Stimulated activated CD4-positive, alpha-beta T cell treated with anti-CD3 and anti-CD28 coated beads, Interleukin-15, amount 100 ng/mL, for 48 hours (primary cell): ENCODE measurements at places on chromosomes 16 and 17.
A peak's percentile ranks its signal among the peaks of the same experiment; 100 is the strongest.

DNA sequence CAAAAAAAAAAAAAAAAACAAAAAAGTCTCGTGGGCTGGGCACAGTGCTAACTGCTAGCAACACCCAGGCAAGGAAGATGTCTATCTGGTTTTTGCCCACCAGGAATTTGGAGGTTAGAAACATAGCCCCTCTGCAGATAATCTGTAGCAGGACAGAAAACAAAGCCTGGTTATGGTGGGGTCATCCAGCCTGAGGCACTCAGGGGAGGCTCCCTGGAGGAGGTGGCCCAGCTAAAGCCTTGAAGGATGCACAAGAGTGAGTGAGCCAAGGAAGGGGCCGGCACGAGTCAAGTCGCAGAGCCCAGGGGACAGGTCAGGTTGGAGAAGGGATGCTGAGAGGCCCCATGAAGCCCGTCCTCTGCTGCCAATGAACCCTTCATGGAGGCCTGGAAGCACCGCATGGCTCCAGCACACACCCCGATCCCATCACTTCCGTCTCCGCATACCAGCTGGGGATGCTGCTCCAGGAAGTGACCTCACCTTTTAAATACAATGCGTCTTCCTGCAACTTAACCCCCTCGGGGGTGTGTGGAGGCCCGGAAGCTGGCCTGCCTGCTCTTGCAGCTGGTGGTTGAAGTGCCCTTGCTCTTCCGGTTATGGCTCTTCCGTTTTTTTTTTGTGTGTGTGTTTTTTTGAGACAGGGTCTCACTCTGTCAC lies 86.5 kb downstream of the ENGASE start:
- DNase-seq: peak; percentile 11

DNA sequence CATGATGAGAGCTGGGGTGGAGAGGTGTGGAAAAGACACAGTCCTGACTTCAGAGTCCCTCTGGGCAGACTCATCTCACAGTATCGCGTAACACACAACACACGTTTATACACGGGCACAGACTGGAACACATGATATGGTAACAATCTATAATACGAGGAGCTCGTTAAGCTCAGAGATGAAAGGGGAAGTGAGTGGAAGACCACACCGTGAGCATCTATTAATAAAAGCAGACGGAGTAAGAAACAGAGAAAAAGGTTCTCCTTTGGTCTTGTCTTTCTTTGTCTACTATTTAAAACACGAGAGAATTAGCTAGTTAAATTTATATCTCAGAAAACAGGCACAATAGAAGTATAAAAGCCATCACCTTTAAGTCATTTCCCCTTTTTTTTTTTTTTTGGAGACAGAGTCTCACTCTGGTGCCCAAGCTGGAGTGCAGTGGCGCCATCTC lies 13.5 kb downstream of the ANKRD11 start:
- no peak for DNase-seq

- DNase-seq: no peak
These were observed 2.4 kb downstream of the DHRS7B start for GRCh38 chr17:21129023-21129681.

- no peak for DNase-seq
These were observed 99.0 kb downstream of the OMG start for GRCh38 chr17:31198026-31198425.

- no peak for DNase-seq
These were observed 14.0 kb upstream of the TRAP1 start for GRCh38 chr16:3731126-3731935.

- no peak for DNase-seq
These were observed 26.9 kb downstream of the GPT2 start for GRCh38 chr16:46911038-46911437.

DNA sequence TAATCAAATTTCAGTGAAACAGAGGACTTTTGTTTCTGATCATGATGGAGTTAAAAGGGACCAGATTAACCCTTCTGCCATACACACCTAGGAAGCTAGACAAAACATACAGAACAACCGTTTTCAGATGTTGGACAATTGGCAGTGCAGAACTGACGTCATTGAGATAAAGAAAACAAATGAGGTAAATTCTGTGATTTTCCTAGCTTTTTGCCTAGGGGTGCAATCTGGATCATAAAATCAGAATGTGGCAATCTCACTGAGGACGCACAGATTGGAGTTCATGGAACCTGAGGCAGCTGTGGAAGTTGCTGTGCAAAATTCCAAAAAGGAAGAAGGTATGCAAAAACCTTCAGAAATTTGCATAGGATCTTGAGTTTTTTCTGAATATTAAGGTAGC lies 15.0 kb upstream of the USP32 start:
- no peak for DNase-seq

DNA sequence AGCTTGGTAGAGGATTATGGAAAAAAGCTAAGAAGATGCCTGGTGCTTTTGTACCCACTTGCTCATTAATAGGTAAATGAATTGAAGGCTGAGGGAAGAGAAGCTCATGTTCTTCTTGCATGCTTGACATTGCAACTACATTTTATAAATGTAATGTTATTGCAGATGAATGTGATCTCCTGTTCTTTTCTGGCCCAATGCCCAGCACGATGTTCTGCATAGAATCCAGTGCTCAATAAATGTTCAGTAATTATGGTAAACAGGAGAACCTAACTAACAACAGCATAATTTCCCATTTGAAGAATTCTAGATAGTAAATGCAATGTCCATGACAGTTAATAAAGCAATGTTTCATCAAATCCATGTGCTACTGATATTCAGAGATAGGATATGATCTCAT lies 638.2 kb upstream of the SOX9 start:
- no peak for DNase-seq

DNA sequence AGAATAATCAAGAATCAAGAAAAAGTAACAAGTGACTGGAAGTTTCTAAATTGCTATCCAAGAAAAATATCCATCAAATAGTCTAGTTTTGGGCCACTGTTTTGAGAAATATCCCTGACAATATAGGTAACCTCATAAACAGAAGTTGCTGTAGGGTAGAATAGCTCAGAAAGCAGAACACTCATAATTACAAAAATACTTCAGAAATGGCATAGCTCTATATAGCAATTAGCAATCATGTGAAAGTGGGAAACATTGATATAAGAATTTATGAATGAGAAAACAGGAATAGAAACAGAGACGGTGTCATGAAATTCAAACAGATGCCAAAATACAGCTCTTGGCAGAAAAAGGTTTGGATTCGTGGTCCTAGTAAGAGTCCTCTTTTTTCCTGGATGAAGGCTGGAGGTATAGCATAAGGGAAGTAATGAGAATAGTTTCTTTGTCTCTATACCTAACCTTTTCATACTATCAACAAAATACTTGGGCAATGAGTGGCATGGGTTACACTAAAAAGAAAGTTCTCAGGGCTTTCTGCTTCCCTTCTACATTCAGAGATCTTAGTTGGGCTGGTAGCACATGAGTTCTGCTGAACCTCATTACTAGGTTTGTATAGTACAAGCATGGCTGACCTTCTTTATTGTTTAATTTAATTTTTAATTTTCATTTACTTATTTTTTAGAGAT lies 33.5 kb downstream of the SPAG9 start:
- no peak for DNase-seq

DNA sequence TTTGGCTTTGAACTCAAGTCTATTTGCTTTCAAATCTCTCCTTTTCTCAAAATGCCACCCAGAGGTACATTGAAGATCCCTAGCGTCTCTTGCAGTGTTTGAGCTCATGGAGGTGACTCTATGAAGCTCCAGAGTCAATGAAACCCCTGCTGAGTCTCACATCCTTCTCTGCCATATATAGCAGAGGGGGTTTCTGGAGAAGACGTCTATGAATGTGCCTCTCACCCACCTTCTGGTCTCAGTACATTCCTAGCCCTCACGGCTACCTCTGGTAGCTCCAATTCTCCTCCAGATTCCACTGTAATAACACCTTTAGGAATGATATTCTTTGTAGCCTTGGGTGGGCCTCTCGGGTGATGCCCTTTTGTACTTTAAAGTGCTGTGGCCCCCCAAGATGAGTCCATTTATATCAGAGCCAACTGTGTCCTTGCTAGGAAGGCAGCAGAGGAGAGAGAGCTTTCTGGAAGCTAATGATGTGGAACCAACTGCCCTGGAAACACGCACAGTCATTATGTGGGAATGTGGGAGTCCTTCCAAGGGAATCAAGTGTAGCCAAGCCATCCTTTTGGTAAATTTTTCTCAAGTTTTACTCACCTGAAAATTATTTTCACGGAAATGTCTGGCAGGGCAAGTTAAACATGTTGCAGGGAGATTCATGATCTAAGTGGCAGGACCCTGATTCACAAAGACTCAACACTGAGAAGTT lies 123.4 kb downstream of the ASIC2 start:
- no peak for DNase-seq

DNA sequence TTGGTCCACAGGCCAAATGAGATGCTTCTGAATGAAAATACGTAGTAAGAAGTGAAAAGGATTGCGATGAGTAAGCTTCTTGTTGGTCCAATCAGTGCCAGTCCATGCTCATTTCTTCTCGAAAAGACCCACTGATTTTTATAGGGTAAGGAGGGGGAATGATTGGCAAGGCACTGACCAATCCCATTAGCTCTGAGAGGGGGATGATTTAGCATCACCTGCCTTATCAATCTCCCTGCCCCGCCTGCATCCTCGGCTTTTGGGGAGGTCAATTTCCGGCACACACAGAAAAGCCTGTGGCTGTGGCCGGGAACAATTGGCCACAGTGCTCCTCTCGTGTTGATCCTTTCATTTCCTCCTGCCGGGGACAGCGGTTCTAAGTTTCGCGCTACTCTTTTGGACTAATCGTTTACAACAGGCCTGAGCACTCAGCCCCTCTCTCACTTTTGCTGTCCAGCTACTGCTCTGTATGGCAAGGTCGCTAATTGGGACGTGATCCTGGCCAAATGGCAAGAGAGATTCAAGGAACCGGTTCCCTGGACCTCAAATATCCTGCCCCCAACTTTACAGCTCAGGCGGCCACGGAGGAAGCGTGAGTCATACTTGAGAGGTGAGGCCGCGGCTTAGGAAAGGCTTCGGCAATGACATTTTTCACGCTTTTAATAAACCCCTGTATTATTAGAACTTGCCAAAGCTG lies 43.1 kb downstream of the TBX4 start:
- DNase-seq: no peak

DNA sequence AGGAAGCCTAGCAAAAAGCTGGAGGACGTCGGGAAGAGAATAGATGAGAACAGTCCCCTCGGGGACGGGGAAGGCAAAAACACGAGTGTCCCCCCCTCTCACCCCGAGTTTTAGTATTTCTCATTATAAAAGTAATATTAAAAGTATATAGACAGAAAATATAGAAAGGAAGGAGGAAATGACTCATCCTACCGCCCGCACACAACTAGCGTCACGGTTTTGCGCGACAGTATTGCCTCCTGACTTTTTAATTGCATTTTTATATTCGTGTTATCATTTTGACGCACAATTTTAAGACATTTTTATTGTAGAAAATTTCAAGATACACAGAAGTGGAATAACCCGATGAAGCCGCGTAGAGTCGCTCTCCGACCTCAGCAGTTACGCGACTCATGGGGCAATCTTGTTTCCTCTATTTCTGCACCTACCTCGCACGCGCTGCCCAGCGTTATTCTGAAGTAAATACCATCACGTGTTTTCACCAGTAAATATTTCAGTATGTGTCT lies 652 bp upstream of the SLC25A19 start:
- DNase-seq: peak; percentile 62

- DNase-seq: peak; percentile 31
These were observed 12.7 kb downstream of the MRM3 start for GRCh38 chr17:794876-795275.

- no peak for DNase-seq
These were observed 57.4 kb upstream of the TEKT3 start for GRCh38 chr17:15398736-15399331.

- DNase-seq: no peak
These were observed 599 bp downstream of the MRC2 start for GRCh38 chr17:62627904-62628633.

DNA sequence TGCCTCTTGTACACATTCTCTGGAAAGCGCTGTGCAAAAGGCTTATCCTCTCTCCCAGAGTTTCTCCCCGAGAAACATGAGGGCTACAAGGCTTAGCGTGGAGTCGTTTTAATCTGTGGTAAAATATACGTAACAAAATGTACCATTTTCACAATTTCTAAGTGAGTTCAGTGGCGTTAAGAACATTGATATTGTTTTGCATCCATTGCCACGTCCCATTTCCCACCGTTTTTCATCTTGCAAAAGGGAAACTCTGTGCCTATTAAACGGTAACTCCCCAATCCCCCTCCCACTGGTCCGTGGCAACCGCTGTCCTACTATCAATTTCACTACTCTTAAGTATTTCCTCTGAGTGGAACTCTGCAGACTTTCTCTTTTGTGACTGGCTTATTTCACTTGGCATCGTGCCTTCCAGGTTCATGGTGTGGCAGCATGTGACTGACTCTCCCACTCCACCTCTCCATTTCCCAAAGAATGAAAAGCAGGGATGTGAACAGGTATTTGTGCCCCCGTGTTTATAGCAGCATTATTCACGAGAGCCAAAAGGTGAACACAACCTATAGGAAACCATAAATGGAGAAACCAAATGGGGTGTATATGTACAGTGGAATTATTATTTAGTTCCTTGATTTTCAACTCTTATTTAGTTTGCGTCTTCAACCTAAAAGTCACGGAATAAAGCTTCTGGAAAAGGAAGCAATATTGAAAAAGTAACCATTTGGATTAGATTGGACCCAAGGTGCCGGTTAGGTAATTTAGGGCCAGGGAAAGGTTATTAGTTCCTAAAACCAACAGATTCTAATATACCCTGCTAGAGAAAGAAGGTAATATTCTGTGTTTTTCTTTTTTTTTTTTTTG lies 1.1 kb upstream of the USP32 start:
- peak; percentile 26 for DNase-seq

DNA sequence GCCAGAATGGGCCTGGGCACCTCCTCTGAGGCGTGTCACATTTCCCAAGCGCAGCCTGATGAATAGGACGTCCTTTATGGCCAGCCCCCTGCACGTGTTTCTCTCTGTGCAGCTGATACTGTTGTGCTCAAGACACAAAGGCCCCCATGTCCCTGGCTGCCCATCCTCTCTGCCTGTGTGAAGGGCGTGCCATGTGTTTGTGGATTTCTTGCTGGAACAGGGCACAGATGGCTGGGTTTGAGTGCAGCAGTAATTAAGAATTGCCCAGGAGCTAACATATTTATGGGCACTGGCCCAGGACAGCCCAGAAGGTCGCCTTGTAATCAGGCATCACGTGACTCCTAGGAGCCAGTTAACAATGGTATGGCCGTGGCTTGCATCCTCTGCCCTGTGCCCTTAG lies 181.1 kb downstream of the CCDC182 start:
- no peak for DNase-seq

GRCh38 chr17:8703001-8703400 lies 41.6 kb downstream of the CCDC42 start:
- DNase-seq: no peak

GRCh38 chr17:7644775-7645174 lies 6.0 kb upstream of the ATP1B2 start:
- DNase-seq: no peak

DNA sequence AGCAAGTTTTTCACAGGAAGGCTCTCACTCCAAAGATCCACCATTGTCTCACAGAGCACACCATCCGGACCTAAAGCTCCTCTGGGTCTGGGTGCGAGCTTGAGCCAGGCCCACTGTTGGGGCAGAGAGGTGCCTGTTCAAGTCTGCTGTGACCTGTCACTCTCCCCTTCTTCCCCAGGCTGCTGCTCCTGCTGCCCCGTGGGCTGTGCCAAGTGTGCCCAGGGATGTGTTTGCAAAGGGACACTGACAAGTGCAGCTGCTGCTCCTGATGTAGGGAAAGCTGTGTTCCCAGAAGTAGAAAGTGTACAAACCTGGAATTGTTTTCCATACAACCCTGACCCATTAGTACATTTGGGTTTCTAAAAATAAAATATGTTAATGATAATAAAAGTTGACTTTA lies 4.8 kb upstream of the MT1X start:
- DNase-seq: no peak
